Activated naive CD8-positive, alpha-beta T cell treated with anti-CD3 and anti-CD28 coated beads, Interleukin-2, amount 10 ng/mL, durations not matched to agents 7 days and 5 days (primary cell): ENCODE measurements at places on chromosomes 3 and 15. TPM values are rescaled to one million over a fixed set of nuclear protein-coding genes. Genes with fewer than 3 reads are reported as not detected.

KLHL6 gene
- 34.1 TPM for total RNA-seq

FSTL1 gene
- 0.31 TPM for total RNA-seq

TMEM43 gene
- 44.4 TPM for total RNA-seq

DZIP1L gene
- not detected for total RNA-seq

ZNF620 gene
- total RNA-seq: 4.5 TPM

DPPA4 gene
- not detected for total RNA-seq

PTPN23 gene
- 42.6 TPM for total RNA-seq

SPATA12 gene
- total RNA-seq: not detected

SAMMSON gene
- not detected for total RNA-seq
